Hepatocyte (in vitro differentiated cells): ENCODE measurements at places on chromosomes 1 and 21. TPM values are rescaled to one million over a fixed set of nuclear protein-coding genes. Genes with fewer than 3 reads are reported as not detected.
A peak's percentile ranks its signal among the peaks of the same experiment; 100 is the strongest.

The CLDN8 gene
- total RNA-seq: 0.67 and 0.84 TPM in 2 replicates

The CYB561D1 gene
- 6.0 and 6.5 TPM in 2 replicates for total RNA-seq

The KCNN3 gene
- total RNA-seq: 0.36 and 0.67 TPM in 2 replicates

DNA sequence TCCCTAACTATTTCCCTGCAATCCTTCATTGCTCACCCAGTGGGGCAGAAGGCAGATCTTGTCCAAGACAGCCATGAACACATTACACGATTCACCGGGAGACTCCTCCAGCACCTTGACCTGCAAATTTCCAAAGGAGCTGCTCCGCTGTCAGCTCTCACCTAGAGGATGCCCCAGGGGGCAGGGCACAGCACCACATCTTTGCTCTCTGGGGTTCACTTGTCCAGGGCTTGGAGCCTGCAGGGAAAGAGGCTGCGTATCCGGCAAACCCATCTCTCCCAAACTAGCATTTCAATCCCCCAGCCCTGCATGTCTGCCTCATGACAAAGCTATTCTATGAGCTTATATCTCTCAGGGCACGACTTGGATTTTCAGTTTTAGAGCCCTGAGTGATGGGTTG, 35.1 kb upstream of the OLIG2 start:
- H3K4me3 ChIP-seq: no peak overlapping the region
- no peaks in the 10 kb centered on the region for H3K36me3 ChIP-seq
- no peaks in the 10 kb centered on the region for H3K4me1 ChIP-seq

DNA sequence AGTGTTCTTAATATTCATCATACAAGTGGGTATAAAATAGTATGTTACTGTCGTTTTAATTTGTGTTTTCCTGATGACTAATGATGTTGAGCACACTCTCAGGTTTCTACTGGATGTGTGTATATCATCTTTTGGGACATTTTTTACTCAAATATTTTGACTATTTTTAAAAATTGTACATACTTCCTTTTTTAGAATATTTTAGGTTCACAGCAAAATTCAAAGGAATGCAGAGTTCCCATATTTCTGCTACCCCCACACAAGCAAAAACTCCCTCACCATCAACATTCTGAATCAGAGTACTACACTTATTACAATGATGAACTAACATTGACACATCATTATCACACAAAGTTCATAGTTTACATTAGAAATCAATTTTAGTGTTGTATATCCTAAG, 114.5 kb downstream of the DPYD start:
- no peak overlapping the region for H3K4me3 ChIP-seq
- H3K27me3 ChIP-seq: no peaks in the 10 kb centered on the region
- no peaks in the 10 kb centered on the region for H3K4me1 ChIP-seq
- no peaks in the 10 kb centered on the region for H3K36me3 ChIP-seq

DNA sequence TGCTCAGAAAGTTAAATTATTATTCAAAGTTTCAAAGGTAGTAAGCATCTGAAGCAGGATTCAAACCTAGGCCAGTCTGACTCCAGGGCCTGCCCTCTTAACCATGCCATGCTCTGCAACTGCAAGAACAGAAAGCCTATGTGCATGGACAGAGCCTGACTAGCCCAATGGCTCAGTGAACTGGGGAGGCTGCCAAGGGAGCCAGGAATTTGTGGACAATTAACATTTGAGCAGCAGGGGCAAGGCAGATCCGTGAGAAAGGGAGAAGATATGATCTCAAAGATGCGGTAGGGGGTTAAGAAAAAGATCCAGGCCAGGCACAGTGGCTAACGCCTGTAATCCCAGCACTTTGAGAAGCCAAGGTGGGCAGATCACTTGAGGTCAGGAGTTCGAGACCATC, 6.5 kb upstream of the ATP1A4 start:
- H3K4me1 ChIP-seq: no peaks in the 10 kb centered on the region
- H3K4me3 ChIP-seq: no peak overlapping the region
- no peaks in the 10 kb centered on the region for H3K36me3 ChIP-seq
- no peak for DNase-seq

- no peaks in the 10 kb centered on the region for H3K4me1 ChIP-seq
- DNase-seq: no peak
- no peaks in the 10 kb centered on the region for H3K36me3 ChIP-seq
- no peak overlapping the region for H3K27ac ChIP-seq
- H3K27me3 ChIP-seq: no peaks in the 10 kb centered on the region
- H3K4me3 ChIP-seq: no peak overlapping the region
Measured at GRCh38 chr1:174225499-174226204, 66.3 kb downstream of the RABGAP1L start.

The KIF26B gene
- total RNA-seq: 19.8 and 21.6 TPM in 2 replicates

DNA sequence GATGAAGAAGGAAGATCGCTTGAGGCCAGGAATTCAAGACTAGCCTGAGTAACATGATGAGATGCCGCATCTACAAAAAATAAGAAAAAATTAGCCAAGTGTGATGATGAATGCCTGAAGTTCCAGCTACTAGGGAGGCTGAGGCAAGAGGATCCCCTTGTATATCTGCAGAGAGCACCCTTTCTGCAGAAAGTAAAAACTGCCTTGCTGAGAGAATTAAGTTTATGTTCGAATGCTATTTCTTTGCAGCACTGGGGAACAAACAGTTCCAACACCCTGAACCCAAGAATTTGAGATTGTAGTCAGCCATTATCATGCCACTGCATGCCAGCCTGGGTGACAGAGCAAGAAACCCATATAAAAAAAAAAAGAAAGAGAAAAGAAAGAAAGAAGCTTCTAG, 20.6 kb upstream of the KCNT2 start:
- no peaks in the 10 kb centered on the region for H3K36me3 ChIP-seq
- H3K27ac ChIP-seq: no peak overlapping the region
- no peaks in the 10 kb centered on the region for H3K4me1 ChIP-seq
- no peaks in the 10 kb centered on the region for H3K27me3 ChIP-seq
- no peak overlapping the region for H3K4me3 ChIP-seq

DNA sequence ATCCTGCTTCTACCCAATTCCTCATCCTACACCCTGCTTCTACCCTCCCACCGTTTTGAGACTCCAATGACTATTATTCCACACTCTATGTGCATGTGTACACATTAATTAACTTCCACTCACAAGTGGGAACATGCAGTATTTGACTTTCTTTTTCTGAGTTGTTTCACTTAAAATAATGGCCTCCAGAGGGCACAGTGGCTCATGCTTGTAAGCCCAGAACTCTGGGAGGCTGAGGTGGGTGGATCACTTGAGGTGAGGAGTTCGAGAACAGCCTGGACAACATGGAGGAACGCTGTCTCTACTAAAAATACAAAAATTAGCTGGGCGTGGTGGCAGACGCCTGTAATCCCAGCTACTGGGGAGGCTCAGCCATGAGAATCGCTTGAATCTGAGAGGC, 464.8 kb downstream of the PTBP2 start:
- H3K27me3 ChIP-seq: no peaks in the 10 kb centered on the region
- H3K4me3 ChIP-seq: no peak overlapping the region
- no peak overlapping the region for H3K27ac ChIP-seq
- no peaks in the 10 kb centered on the region for H3K36me3 ChIP-seq

DNA sequence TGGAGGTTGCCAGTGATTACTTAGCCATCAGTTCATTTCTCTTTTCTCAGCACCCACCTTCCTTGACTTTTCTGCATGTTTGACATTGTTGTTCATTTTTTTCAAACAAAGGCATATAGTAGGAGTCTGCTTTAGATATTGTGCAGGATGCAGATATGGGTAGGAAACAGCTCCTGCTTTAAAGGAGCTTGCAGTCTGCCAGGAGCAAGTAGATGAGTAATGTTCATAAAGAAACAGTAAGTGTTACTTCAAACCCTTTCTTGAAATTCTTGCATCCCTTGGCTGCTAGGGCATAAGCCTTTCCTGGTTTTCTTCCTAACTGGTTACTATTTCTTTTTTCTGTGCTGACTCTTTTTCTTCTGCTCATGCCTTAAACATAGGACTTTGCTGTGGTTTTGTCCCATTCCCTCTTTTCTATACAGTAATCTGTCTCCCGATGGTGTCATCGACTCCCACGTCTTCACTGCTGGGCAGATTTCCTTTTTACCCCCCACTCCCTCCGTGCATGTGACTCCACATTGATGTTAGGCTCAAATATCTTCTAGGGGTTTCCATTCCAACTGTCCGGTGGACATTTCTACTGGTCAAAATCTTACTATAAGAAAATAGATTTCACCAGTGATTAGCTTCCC, 20.4 kb downstream of the PTGFRN start:
- no peaks in the 10 kb centered on the region for H3K4me1 ChIP-seq
- no peak for DNase-seq
- H3K4me3 ChIP-seq: no peak overlapping the region
- H3K36me3 ChIP-seq: no peaks in the 10 kb centered on the region
- H3K27me3 ChIP-seq: no peaks in the 10 kb centered on the region
- H3K27ac ChIP-seq: no peak overlapping the region

DNA sequence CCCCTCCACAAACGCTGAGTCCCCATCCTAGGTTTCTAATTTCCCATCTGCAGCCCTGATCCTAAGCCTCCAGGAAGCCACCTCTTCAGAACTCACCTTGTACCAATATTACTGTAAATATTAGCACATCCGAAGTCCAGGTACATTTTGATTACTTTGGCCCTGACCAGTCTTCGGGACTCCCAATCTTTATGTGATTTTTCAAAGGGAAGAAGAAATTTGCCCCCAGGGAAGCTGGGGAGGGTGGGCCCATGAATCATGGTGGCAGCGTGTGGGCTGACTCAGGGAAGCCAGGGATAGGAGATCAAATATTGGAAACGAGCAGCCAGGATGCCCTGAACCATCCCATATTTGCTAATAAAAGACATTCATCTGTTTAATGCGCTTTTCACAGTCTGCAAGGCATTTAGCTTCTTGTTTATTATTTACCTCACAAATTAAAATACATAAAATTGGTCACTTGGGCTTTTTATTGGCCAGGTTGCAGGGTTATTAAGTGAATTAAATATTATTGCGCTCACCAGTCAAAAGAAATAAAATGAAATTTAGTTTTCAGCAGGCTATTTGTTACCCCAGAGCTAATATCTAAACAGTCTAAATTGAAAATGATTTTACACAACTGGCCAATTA, 46.6 kb downstream of the KIAA0040 start:
- no peak overlapping the region for H3K4me3 ChIP-seq
- DNase-seq: no peak
- no peak overlapping the region for H3K27ac ChIP-seq

DNA sequence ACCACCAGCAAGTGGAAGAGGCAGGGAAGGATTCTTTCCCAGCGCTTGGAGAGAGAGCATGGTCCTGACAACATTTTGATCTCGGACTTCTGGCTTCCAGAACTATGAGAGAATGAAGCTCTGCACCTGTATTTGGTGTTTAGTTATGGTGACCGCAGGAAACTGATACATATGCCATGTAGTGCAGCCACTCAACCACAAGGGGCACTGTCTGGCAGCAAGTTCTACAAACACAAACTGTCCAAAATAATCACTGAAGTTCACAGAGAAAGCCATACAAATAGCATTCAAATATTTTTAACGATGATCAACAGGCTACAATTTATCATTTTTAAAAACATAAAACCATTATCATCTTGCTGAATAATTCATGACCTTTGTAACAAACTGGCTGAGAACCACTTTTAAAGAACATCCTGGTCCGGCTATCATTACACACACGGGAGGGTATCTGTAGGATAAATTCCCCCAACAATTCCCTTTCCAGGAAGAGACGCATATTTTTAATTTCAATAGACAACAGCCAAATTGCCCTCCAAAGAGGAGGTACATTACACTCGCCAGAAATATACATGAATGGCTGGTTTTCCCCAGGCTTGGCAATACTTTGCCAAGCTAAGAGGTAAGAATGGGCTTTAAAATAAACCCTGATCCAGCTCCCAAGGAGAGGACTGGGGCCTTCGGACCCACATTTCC, 9.2 kb upstream of the CBR3 start:
- no peak overlapping the region for H3K4me3 ChIP-seq
- H3K4me1 ChIP-seq: no peaks in the 10 kb centered on the region
- no peak overlapping the region for H3K27ac ChIP-seq
- no peaks in the 10 kb centered on the region for H3K27me3 ChIP-seq
- DNase-seq: peak; percentile 73

The TSPAN1 gene
- total RNA-seq: 32.1 and 33.4 TPM in 2 replicates

GRCh38 chr21:43658769-43659135, 536 bp downstream of the HSF2BP start:
- peaks cover 6% of the 10 kb centered on the region for H3K4me1 ChIP-seq
- no peak for DNase-seq
- H3K36me3 ChIP-seq: no peaks in the 10 kb centered on the region
- H3K27me3 ChIP-seq: no peaks in the 10 kb centered on the region

- no peaks in the 10 kb centered on the region for H3K27me3 ChIP-seq
- H3K4me1 ChIP-seq: peaks cover 26% of the 10 kb centered on the region
- peak overlapping the region; percentile 85 for H3K4me3 ChIP-seq
- DNase-seq: no peak
- H3K27ac ChIP-seq: peak overlapping the region; percentile 85
Measured at GRCh38 chr1:155933591-155934096, 569 bp downstream of the KHDC4 start.

The MORN1 gene
- 4.0 and 9.4 TPM in 2 replicates for total RNA-seq

The ERI3 gene
- 51.3 and 59.4 TPM in 2 replicates for total RNA-seq

- DNase-seq: no peak
- H3K27me3 ChIP-seq: peaks cover 28% of the 10 kb centered on the region
- no peak overlapping the region for H3K4me3 ChIP-seq
- no peaks in the 10 kb centered on the region for H3K36me3 ChIP-seq
Measured at GRCh38 chr1:83997631-83998030, 1.3 kb downstream of the TTLL7 start.

The GJA9 gene
- not detected in 2 replicates for total RNA-seq

GRCh38 chr1:44655609-44656008, 18.7 kb downstream of the TMEM53 start:
- peaks cover 5% of the 10 kb centered on the region for H3K4me1 ChIP-seq
- H3K27ac ChIP-seq: no peak overlapping the region
- DNase-seq: no peak
- no peaks in the 10 kb centered on the region for H3K36me3 ChIP-seq
- H3K4me3 ChIP-seq: no peak overlapping the region

DNA sequence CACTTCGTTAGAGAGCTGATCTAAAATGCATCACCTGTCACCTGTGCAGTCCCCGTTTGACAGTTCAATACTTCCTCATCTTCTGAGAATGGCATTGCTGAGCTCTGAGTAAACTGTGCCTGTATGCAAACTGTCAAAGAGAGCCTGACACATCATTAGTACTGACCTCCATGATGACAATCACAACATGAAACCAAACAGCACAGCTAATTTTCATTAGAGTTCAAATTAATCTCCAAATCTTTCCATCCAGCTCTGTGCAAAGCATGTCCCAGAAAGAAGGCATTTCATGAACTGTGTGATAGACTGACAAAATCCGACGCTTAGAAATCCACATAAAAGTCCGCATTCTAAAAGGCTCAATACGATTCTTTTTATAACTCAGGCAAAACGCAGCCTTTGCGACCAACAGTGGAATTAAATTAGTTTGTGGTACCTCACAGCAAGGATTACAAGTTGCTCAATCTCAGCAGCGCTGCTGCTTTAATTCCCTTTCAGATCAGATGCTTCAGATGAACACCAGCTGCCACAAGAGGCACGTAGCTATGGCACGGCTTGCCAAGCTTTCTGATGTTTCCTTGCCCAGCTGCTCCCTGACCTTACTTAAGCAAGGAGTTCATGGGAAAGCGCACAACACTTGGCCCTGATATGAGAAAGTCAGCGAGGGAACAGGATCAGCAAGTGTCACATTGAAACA, 765.5 kb upstream of the PRMT6 start:
- H3K36me3 ChIP-seq: no peaks in the 10 kb centered on the region
- H3K27me3 ChIP-seq: no peaks in the 10 kb centered on the region
- H3K4me3 ChIP-seq: no peak overlapping the region
- no peak for DNase-seq
- H3K27ac ChIP-seq: no peak overlapping the region
